ENCODE measurements at places on chromosomes 5 and 9. TPM values are rescaled to one million over a fixed set of nuclear protein-coding genes. Genes with fewer than 3 reads are reported as not detected.
A peak's percentile ranks its signal among the peaks of the same experiment; 100 is the strongest.

DNA sequence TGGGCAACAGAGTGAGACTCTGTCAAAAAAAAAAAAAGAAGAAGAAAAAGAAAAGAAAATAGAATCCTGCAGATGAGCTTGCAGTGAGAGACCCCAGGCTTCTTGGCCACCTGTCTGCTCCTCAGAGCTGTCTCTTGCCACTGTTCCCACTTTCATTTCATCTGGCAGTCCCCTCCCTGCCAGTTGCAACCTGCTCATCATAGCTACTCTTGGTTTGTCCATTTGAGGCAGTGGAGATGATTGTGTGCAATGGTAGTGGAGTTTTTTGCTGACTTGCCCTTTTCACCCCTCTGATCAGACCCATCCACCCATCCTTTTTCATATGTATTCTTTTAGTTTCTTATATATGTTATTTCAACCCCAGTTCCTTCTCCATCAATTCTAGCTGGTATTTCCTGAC is 28.7 kb downstream of the ANKRD33B start:
- no peak for DNase-seq

- no peak for DNase-seq
Observed at GRCh38 chr5:119926301-119926700, 296.9 kb downstream of the FAM170A start.

DNA sequence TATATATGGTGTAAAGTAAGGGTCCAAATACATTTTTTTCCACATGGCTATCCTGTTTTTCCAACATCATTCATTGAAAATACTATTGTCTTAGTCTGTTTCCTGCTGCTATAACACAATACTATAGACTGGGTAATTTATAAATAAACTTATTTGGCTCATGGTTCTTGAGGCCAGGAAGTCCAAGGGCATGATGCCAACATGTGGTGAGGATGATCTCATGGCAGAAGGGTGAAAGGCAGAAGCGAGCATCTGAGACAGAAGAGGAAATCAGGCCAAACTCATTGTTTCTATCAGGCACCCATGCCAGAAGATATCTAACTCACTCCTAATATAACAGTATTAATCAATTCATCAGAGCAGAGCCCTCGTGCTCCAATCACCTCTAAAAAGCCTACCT is 42.6 kb downstream of the ANKRD55 start:
- peak; percentile 80 for DNase-seq

DNA sequence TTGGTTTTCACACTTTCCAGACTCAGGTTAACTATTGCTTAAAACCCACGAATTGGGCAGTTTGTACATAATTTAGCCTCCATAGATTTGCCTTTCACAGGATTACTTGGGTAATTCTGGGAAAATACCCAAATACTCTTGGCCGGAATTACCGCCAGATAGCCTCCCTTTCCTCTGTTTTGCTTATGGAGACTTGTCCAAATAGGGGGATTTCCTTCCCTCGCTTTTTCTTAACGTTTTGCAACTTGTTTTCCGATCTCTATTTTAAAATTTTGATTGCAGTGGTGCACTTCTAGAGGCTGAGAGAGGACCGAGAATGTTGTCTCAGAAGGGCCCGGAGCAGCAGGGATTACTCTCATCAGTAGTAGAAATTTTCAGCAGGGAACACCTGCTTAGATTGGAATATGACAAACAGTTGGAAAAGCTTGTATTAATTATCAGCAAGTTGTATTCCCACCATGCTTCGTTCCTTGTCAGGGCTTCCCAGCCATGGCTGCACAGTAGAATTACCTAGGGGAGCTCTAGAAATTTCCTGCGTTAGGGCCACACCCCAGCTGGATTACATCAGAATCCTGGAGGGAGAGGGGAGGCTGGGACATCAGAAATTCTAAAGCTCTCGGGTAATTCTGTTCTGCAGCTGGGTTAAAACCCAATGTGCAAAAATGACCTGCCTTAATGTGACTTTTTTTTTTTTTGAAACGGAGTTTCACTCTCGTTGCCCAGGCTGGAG is 329.1 kb downstream of the SH3GL2 start:
- no peak for DNase-seq

DNA sequence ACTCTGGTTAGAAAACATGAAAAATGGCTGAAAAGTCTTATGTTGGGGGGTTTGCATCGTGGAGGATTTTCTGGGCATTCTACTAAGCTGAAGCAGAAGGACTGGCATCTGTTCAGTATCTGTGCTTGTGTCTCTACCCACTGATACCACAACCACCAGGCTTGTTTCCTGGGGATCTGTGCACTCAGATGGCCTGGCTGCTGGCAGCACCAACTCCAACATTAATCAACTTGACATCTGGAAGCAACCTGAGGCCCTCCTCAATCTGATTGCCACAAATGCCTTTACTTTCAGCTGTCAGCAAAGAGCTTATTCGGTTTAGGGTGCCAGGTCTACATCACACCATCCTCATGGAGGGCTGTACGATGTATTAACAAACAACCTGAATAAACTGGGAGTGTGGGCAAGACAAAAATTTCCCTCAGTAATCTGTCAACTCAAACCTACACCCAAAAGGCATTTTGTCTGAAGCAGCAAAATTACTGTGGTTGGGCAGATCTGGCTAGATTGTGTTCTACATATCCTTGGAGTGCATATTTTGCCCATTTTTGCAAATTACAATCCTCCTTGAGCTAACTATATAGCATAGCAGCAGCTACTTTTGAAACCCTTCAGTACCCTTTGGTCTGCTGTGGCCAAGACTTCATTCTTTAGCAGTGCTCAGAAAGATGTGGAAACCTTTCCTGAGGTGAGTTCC is 74.6 kb downstream of the FOXD1 start:
- DNase-seq = no peak

Gene FGF10
- total RNA-seq = not detected
